ENCODE measurements at places on chromosomes 1 and 21.

GRCh38 chr1:2494323-2494693 lies 18.2 kb downstream of the PLCH2 start:
- no peak for DNase-seq

- no peak for DNase-seq
Measured at GRCh38 chr21:26097475-26097874, 73.1 kb downstream of the APP start.

DNA sequence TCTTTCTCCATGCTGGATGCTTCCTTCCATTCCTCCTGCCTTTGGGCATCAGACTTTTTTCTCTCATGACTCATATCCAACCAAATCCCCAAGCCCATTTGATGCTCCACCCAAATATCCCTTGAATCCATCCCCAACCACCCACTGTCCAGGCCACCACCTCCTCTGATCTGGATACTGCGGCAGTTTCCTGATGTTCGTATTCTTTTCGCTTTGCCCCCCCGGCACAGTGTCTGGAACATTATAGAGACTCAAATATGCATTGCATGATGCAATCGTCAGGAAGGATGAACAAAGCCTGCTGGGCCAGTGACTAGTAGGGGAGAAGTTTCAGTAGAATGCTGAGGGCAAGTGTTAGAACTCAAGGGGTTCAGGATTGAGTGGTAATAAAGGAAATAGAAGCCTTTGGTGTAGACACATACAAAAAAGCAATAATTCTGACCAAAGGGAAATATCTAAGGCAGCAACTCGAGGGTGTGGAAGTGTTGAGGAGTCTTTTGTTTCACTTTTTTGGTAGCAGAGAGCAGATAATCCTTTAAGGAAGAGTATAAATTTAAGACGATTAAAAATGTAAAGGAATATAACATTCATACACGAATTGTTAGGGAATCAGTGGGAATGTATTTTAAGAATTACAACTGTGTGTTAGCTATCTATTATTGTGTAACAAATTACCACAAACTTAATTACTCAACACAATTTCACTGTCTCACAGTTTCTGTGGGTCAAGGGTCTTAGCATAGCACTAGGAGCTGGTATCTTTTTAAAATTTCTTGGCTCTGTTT lies 7.5 kb downstream of the S100A11 start:
- no peak for DNase-seq

DNA sequence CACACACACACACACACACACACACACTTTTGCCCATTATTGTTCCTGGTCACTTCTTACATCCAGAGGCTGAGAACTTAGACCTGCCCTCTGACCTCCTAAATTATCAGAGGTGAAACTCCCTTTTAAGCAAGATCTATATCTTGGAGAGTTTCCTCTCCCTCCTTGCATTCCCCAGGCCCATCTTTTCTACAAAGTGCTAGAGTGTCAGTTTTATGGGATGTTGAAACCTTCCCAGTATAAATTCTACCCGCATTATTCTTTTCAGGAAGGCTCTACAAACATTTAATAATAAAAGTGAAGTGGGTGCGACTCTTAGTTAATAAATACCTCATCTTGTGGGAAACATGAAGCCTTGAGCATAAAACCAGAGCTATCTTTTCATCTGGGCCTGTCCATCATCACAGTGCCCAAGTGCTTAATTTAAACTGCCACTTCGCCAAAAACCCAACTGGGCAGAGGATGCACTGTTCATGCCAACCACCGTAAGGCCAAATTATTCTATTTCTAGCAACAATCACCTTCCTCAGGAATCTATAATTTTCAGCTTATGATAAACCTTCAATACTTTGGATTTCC lies 458.2 kb upstream of the RUNX1 start:
- no peak for DNase-seq

GRCh38 chr21:23743821-23744220 lies 1863.5 kb downstream of the MRPL39 start:
- no peak for DNase-seq

GRCh38 chr1:42891465-42892138 lies 45.2 kb downstream of the ZNF691 start:
- DNase-seq, result no peak

DNA sequence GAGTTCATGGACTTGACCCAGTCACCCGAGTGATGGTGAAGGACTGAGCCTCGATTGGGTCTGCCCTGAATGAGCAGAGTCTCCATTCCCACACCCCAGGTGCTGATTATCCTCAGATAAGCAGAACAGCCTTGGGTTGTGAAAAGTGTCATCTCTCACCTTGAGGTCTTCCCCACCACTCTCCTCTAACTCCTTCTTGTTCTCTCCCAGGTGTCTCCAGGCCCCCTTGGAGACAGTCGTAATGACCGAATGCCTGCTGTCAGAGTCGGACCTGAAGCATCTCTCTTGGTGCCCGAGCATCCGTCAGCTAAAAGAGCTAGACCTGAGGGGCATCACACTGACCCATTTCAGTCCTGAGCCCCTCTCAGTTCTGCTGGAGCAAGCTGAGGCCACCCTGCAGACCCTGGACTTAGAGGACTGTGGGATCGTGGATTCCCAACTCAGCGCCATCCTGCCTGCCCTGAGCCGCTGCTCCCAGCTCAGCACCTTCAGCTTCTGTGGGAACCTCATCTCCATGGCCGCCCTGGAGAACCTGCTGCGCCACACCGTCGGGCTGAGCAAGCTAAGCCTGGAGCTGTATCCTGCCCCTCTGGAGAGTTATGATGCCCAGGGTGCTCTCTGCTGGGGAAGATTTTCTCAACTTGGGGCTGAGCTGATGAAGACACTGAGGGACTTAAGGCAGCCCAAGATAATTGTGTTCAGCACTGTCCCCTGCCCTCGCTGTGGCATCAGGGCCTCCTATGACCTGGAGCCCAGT lies 3.4 kb downstream of the PRAMEF12 start:
- DNase-seq, result no peak

Measured in CD4-positive, alpha-beta T cell treated with Interleukin-2 at 100 ng/mL for 4 hours (primary cell).